MG63 (cell line): ENCODE measurements at places on chromosomes 4 and X. TPM values are rescaled to one million over a fixed set of nuclear protein-coding genes. Genes with fewer than 3 reads are reported as not detected.

SPIN2A gene
- total RNA-seq, result not detected in 2 replicates

GLOD5 gene
- not detected in 2 replicates for total RNA-seq

ADGRG4 gene
- not detected in 2 replicates for total RNA-seq

CHRDL1 gene
- 79.1 and 90.2 TPM in 2 replicates for total RNA-seq

PDGFRA gene
- 118 and 133 TPM in 2 replicates for total RNA-seq

HOPX gene
- total RNA-seq, result 0.79 TPM in 1 of 2 replicates, not detected in the other

P2RY10 gene
- total RNA-seq, result not detected in 2 replicates

HMX1 gene
- 7.5 and 17.5 TPM in 2 replicates for total RNA-seq

SASH3 gene
- total RNA-seq, result not detected in 2 replicates
